Transverse colon (tissue), 4 donors: ENCODE measurements at places on chromosomes 5 and 9. TPM values are rescaled to one million over a fixed set of nuclear protein-coding genes. Genes with fewer than 3 reads are reported as not detected.
A peak's percentile ranks its signal among the peaks of the same experiment; 100 is the strongest.

The FCN1 gene
- total RNA-seq: 13.8 TPM

The IGFBPL1 gene
- total RNA-seq: not detected

DNA sequence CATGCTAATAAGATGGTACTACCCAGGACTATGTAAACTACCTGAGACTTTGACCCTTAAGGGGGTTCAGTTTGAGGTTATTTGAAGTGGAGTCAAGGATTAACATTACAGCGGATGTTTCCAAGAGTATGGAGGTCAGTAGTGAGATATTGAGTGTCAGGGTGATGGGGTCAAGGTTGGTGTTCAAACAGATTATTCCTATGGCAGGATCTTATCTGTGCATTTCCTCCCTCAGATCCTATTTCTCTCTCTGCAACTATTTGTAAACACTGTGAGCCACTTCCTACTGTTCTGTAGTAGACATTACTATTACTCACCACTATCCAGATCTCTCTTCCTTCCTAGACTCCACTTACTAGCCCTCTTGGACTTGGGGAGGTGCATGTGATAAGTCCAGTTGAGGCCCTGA, 54.0 kb upstream of the STOM start:
- H3K4me3 ChIP-seq: no peak overlapping the region
- DNase-seq: no peak
- no peaks in the 10 kb centered on the region for H3K4me1 ChIP-seq
- no peaks in the 10 kb centered on the region for H3K27me3 ChIP-seq
- no peaks in the 10 kb centered on the region for H3K36me3 ChIP-seq
- no peak overlapping the region for H3K27ac ChIP-seq

DNA sequence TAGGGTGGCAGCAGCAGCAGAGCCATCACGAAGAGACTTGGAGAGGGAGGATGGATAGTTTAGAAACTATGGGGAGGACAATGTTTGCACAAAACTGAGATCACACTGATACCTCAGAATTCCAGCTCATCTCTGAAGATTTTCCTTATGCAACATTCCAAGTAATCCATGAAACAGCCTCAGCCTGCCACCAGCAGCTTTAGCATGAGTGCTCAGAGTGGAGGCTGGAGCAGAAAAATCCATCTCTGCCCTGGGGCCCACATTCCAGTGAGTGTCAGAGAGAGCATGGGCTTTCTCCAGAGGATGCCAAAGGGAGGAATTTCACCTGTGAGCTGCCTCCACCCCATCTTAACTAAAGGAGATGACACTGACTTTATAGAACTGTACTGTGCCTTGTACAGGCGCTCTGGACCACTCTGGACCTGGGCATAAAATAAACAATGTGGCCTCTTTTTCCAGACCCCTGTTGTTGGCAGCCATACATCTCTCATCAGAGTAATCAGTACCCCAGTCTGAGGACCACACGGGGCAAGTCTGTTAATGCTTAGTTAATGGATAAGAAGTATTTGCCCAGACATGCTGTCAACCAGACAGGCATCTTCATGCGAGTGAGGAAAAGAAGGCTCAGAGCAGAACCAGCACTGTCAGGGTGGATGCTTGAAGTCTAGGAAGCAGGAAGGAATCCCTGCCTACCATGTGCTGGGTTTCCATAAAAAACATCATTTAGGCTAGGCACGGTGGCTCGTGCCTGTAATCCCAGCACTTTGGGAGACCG, 440.9 kb downstream of the ENC1 start:
- DNase-seq: no peak
- no peak overlapping the region for H3K4me3 ChIP-seq
- no peaks in the 10 kb centered on the region for H3K36me3 ChIP-seq
- H3K4me1 ChIP-seq: no peaks in the 10 kb centered on the region
- H3K27me3 ChIP-seq: no peaks in the 10 kb centered on the region

DNA sequence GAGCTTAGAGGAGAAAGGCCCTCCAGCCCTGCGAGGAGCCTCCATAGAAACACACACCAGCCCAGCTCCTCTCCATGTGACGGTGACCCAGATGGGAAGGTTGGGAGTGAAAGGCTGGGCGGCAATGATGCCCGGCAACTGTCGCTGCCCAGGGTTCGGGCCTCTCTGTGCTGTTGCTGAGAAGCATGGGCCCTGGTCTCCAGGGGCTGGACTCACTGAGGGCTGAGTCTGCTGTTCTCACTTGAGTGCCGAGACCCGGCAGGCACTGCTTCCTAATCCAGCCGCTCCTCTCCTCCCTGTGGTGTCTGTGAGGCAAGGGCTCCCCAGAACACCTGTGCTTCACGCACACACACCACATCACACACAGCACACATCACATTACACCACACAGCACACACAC, 493.6 kb downstream of the GADD45G start:
- H3K4me3 ChIP-seq: no peak overlapping the region
- H3K36me3 ChIP-seq: no peaks in the 10 kb centered on the region
- H3K27me3 ChIP-seq: no peaks in the 10 kb centered on the region
- DNase-seq: no peak

GRCh38 chr5:6493681-6494454, 45.2 kb downstream of the UBE2QL1 start:
- H3K4me3 ChIP-seq: no peak overlapping the region
- no peaks in the 10 kb centered on the region for H3K36me3 ChIP-seq
- DNase-seq: no peak
- no peaks in the 10 kb centered on the region for H3K27me3 ChIP-seq
- no peaks in the 10 kb centered on the region for H3K4me1 ChIP-seq

GRCh38 chr9:122059214-122059954, 33.7 kb downstream of the TTLL11 start:
- no peaks in the 10 kb centered on the region for H3K27me3 ChIP-seq
- H3K4me3 ChIP-seq: no peak overlapping the region
- peak; percentile 13 for DNase-seq
- no peak overlapping the region for H3K27ac ChIP-seq

DNA sequence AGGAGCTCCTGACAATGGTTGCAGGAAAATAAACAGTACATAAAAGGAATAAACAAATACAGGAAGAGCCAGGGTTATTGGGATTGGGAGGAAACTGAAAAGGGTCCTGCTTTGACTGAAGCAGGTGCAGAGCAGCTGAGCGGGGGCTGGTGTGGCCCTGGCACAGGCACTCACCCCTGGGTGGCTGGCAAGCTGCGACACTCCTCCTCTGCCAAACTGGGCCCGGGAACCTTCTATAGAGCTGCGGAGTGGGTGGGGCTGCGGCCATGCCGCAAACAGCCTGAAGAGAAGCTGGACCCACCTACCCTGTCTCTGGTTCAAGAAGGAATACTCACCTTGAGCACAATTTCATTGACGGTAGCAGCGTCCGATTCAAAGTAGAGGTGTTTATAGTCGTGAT, 182.5 kb downstream of the GAPVD1 start:
- H3K4me3 ChIP-seq: no peak overlapping the region
- H3K27ac ChIP-seq: no peak overlapping the region
- peaks cover 11% of the 10 kb centered on the region for H3K36me3 ChIP-seq
- H3K27me3 ChIP-seq: no peaks in the 10 kb centered on the region
- no peak for DNase-seq
